ENCODE measurements at places on chromosomes 2 and 18.

DNA sequence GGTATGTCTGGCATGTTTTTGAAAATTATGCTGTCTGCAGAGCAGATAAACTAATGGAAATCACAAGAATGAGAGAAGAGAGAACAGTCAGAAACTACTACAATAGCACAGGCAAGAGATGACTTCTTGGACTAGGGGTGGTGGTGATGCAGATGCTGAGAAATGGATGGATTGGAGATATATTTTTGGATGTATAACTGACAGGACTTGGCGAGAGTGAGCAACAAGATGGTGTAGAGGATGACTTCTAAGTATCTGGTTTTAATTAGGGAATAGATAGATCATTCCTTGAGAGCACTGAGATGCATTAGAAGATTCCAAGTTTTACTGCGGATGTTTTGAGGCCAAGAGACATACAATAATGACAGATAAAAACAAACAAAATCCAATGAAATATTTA is 328.2 kb downstream of the PID1 start:
- DNase-seq = no peak

- DNase-seq = peak; percentile 43
Observed at GRCh38 chr18:79400591-79401381, 5.1 kb downstream of the NFATC1 start.

DNA sequence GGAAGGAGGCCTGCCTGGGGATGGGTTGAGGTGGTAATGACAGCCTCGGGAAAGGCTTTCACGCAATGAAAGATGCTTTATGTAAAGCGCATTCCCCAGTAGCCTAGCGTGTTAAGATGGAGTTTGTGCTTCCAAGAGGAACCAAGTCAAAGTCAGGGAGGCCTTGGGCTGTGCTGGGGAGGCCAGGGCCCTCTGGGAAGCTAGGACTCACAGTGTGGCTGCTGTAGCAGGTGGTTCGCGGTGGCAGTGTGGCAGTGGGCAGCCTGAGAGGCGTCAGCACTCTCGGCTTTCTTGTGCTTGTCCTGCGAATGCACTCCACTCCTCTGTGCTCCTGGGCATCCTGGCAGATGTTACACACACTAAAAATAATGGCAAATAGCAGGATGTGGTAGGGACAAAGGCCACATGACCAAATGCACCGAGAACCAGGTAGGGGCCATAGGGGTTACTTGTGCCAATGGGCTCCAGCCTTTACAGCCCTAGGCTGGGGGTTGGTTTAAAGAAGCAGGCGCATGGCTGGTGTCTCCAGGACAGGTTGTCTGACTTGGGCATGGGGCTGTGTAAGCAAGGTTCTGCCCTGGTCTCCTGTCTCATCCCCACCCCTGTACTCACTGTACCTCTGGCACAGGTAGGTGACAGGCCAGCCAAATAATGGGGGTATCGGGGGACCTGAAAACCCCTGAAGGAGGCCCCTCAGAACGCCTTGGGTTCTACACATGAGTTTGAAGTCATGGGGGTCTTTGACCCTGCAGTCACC is 154.4 kb upstream of the TWIST2 start:
- DNase-seq = no peak

- DNase-seq = no peak
Observed at GRCh38 chr18:62537042-62537894, 14.4 kb downstream of the ZCCHC2 start.

GRCh38 chr2:19573784-19574183 is 215.4 kb upstream of the OSR1 start:
- DNase-seq = no peak

DNA sequence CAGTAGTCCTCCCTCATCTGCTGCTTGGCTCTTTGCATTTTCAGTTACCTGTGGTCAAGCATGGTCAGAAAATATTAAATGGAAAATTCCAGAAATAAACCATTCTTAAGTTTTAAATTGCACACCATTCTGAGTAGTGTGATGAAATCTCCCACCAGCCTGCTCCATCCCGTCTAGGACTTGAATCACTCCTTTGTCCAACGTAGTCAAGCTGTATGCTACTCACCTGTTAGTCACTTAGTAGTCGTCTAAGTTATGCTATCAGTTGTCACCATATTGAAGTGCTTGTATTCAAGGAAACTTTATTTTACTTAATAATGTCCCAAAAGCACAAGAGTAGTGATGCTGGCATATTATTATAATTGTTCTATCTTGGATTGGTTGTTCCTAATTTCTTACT is 172.5 kb downstream of the FIGN start:
- DNase-seq = no peak

GRCh38 chr2:145569108-145569507 is 1049.2 kb upstream of the ZEB2 start:
- DNase-seq = no peak

- DNase-seq = no peak
Observed at GRCh38 chr18:62672600-62672999, 42.7 kb upstream of the PHLPP1 start.

GRCh38 chr2:26610504-26611335 is 30.4 kb downstream of the CIB4 start:
- DNase-seq = no peak

DNA sequence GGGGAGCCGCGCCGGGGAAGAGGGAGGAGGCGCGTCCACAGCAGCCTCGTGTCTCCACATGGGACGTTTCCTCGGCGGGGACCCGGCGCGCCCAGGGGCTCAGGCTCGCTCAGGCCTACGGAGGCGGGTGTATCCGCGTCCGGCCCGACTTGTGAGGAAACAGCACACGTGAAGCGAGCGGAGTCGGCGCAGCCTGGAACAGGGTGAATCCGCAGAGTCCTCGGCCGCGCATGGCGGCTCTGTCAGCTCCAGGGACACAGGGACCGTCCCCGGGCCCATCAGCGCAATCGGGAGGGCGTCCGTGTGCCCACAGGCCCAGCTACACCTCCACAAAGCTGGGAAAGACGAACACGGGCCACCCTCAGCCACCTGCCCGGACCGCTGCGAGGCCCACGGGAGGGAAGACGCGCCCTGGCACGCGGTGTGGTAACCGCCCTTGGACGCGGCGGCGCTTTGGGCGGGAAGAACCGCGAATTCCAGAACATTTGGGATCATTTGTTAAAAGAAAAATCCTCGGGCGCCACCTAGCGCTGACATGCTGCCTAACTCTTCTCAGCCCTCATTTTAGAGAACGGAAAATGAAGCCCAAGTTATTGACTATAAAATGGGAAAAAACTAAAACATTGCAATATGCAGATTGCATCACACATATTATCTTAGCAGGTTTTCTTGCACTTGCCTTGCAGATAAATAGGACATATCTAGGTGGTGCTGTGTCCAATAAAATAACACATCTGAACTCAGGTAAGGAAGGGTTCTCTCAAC is 40.4 kb downstream of the TMEM18 start:
- peak; percentile 30 for DNase-seq

- DNase-seq = no peak
Observed at GRCh38 chr2:107062173-107062572, 176.2 kb upstream of the ST6GAL2 start.

- DNase-seq = peak; percentile 55
Observed at GRCh38 chr2:111905990-111906735, 7.8 kb downstream of the MERTK start.

DNA sequence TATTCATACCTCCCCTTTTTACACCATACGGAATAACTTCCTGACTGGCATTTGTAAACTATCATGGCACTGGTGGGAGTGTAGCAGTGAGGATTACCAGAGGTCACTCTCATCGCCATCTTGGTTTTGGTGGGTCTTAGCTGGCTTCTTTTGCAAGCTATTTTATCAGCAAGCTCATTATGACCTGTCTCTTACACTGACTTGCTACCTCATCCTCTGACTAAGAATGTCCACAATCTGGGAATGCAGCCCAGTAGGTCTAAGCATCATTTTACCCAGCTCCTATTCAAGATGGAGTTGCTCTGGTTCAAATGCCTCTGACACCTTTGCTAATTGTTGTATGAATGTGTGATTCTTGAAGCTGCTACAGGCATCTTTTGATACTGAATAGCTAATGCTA is 950.8 kb upstream of the SLC39A10 start:
- no peak for DNase-seq

DNA sequence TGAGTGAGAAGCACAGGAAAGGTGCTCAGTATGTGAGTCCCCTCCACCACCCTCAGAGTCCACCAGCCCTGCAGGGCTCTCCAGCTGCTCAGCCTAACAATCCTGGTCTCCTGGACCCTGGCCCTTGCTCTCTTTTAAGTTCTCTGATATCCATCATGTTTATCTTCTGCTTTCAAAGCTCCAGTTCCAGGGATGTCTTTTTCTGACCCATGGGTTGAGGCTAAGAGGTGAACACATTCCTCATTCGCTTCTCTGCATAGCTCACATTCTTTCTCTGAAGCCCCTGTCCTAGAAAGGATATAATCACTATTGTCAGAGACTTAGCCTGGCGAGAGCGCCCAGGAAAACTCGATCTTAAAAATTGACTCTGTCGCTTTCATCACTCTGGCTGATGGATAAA is 86.4 kb downstream of the ARL4C start:
- no peak for DNase-seq

DNA sequence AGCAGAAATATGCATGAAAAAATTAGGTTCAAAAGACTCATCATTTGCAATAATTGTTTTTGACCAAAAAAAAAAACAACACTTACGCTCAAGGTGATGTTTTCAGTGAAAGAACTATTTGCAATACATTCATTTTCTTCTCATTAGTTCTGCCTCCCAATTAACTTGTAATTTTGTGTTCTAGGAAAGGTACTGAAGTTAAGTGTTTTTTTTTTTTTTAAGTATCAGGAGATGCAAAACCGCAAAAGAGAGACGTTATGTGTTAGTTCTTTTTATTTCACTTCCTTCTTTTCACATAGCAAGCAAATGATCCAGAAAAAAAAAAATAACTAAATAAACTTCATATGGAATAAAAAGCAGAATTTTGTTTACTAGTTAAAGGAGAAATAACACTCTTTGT is 735.2 kb upstream of the GCFC2 start:
- no peak for DNase-seq

DNA sequence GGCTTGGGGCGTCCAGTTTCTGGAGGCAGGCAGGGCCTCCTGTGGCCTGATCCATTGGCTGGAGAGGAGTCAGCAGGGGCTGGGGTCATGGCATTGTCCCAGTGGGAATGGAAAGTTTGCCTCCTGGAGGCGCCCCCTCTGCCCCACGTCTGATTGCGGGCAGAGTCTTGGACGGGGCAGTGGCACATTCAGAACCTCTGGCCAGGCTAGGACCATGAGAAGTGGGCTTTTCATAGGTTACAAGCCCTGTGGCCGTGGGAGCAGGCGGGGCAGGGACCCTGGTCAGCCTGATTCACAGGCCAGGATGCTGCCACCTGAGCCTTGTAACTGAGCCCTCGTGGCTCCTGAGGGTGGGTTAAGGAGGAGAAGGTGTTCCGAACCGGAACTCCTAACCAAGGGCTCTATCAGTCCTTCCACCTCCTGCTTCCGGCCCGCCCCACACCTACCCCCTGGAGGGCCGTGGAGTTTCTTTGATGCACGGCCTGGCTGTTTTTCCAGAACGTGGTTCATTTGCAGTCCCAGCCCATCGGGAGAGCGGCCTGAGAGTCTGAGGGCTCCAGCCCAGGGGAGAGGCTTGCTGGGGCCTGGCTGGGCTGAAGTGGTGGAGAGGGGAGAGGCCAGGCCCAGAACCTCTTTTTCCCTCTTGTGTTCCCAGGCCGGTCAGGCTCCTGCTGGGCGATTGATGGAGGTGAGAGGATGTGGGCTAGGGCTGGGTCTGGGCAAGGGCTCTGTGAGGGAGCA is 43.9 kb upstream of the PLB1 start:
- no peak for DNase-seq

DNA sequence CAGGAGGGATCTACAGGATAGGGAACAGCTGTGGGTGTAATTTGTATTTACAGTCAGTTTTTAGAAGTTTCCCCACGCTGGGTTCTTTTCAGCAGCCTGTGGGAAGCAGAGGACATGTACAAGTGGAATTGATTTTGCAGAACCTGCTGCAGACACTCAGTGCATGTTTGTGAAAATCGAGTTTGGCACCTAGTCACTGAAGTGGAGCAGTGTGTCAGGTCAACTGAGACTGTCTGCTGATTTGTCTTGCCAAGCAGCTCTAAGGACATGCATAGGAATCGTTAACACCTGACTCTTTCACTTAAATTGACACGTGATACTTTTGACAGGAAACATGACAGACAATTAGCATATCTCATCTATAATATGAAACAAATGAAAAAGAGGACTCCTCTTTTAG is 416.6 kb downstream of the TMX3 start:
- DNase-seq = no peak

DNA sequence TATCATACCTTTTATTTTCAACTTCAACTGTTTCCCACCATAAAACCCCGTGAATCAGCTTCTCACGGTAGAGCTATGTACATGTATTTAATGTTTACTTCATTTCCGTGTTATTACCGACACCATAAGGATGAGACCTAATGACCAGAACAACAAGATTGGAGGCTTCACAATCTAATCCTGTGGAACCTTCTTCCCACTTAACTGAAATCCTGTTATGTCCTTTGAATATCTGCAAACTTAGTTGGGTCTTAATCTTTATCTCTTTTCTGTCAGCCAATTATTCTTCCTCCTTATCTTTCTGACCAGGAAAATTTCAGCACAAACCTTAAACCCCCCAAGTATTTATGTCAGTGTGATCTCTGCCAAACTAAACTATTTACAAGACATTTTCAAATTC is 214.4 kb downstream of the TMX3 start:
- DNase-seq = no peak

GRCh38 chr2:25285265-25286024 is 56.3 kb downstream of the DNMT3A start:
- DNase-seq = no peak

GRCh38 chr18:70377317-70377799 is 88.5 kb downstream of the SOCS6 start:
- no peak for DNase-seq

DNA sequence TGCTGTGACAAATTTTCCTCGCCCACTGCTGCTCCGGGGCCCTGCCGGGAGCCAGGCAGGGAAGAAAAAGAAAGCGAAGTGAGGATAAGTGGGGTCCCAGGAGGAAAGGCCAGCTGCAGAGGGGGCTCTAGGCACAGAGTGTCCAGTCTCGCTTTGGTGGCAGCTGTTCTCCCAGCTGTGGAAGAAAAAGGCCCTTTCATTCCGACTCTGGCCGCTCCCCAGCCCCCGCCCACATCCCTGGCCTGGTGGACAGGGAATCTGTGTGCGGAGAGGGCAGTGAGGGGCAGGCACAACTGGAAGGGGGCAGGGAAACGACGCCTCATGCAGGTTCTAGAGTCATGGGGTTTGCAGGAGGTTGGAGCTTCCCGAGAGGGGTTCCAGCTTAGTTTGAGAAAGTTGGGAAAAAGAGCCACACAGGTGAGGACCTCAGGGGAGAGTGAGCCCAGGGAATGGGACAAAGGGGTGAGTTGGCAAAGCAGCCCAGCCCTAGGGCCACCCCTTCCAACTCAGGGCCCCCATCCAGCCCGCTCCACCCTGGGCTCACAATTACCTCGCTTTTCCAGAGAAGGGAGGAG is 1.8 kb downstream of the RTKN start:
- DNase-seq = no peak

GRCh38 chr2:176491172-176491904 is 222.1 kb downstream of the MTX2 start:
- DNase-seq = peak; percentile 90

GRCh38 chr2:16255120-16255519 is 314.8 kb downstream of the MYCN start:
- DNase-seq = no peak

GRCh38 chr18:58177004-58177717 is 133.1 kb downstream of the NEDD4L start:
- DNase-seq = no peak

- DNase-seq = no peak
Observed at GRCh38 chr18:3875376-3875775, 425.4 kb downstream of the TGIF1 start.
